ENCODE measurements at places on chromosomes 13 and 19.

DNA sequence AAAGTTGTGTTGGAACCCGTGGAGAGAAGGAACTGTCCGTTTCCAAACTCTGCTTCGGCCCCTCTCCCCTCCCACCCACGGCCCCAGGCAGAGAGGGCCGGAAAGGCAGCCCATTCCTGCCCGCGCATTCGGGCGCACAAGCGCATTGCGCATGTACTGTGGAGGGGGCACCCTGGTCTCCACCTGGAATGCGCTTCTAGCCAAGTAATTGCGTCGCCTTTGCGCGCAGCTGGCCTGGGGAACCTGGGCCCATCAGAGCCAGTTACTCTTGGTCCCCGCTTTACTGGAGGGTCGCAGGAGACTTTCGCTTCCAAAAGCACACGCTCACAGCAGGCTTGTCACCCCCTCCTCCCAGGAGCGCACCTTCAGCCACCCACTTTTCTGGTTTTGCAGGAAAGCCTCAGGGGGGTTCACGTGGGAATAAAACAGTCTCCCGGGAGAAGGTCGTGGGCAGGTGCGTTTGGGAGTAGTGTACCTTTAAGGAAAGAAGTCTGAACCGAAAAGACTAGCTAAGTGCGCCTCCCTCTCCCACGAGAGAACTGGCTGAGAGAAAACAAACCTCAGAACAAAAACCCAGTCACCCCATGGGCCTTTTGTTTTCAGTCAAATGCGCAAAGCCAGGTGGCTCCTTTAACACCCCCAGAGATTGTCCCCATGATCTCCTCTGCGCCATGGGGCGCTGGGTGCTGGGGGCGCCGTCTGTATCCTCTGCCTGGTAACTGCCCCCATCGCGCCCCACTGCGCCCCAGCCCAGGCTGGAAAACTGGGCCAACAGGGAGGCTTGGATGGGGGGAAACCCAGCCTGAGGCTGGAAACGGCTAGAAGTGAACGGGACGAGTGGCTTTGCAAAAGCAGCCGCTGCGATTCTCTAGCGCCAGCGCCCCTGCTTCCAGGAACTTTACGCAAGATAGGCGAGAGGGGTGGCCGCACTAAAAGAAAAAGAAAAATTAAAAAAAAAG, 28.5 kb downstream of the GSX1 start:
- DNase-seq: no peak

GRCh38 chr19:6736917-6737283, 480 bp downstream of the GPR108 start:
- no peak for DNase-seq

DNA sequence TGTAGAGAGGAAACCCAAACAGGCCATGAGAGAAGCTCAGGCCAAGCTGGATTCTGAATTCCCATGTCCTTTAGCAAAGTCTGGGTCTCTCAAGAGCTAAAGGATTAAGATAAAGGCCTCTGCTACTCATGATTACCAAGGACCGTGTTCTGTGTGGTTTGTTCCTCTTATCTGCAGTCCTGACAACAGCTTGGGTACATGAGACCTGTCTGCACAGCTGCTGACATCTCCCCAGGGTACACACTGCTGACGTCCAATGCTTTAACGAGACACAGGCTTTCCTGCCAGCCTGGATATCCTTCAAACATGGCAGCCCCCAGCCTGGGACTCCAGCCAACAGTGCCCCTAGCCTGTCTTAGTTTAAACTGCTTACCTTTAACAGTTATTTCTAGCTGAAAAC, 211.0 kb downstream of the SLC7A1 start:
- DNase-seq: no peak

- DNase-seq: no peak
Observed at GRCh38 chr13:66940113-66940512, 290.0 kb downstream of the PCDH9 start.

DNA sequence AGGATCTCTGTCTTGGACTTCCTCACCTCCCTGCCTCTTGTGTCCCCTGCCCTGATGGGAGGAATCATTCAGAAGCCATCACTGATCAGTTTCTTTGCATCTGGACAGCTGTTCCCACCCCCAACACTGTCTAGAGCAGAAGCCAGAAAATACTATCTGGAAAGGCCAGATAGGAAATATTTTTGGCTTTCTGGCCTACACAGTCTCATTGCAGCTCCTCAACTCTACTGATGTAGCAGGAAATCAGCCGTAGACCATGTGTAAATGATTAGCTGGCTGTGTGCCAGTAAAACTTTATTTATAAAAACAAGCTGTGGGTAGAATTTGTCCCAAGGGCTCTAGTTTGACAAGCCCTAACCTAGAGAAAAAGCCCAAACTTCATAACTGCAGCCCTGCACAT, 5.6 kb downstream of the SIGLEC7 start:
- DNase-seq: no peak

DNA sequence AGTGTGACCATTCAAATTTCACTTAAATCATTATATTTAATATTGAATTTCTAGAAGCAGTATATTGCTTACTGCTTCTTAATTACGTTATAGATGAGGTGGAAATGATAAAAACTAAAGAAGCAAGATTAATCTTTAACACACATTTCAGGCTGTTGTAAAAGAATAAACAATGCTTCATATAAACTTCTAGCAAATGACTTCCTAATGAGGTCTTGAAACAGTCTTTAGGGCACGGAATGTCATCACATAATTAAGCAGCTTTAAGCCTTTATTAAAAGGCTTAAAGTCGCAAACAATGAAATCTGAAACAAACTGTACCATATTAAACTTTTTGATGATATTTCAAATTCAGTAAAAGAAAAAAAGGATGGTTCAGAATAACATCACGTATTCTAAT, 1.9 kb downstream of the SLITRK6 start:
- DNase-seq: no peak

- no peak for DNase-seq
Observed at GRCh38 chr13:52383366-52383765, 22.6 kb downstream of the THSD1 start.

- DNase-seq: no peak
Observed at GRCh38 chr13:39684531-39685137, 29.2 kb downstream of the COG6 start.

DNA sequence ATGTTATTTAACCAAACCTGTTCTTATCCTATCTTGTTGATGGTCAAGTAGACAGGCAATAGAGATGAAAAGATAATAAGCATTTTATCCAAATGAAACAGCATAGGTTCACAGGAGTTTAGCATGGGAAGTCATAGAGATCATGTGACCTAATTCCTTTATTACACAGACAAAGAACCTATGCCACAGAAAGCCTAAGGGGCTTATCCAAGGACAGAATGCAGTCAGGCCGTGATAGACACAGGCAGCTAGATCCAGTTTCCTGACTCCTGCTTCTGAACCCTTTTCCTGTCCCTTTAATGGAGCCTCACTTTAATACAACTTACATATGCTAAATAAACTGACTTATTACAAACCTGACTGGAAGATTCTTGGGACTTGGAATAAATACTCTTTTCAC, 532.1 kb downstream of the IRS2 start:
- no peak for DNase-seq

DNA sequence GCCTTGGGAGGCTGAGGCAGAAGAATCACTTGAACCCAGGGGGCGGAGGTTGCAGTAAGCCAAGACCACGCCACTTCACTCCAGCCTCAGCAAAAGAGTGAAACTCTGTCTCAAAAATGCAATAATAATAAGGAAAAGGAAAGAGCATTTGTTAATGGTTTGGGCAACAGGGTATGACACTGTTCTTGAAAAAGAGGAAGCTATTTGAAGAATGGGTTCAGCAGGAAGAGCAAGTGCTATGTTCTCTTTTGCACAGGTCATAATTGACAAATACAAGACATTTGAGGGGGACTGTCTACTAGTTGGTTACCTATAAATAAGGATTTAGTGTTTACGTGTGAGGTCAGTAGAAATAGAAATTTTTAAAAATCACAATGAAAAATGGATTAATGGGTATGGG, 218.3 kb downstream of the DCT start:
- no peak for DNase-seq

- DNase-seq: no peak
Observed at GRCh38 chr13:36959456-36960116, 39.5 kb upstream of the SMAD9 start.

DNA sequence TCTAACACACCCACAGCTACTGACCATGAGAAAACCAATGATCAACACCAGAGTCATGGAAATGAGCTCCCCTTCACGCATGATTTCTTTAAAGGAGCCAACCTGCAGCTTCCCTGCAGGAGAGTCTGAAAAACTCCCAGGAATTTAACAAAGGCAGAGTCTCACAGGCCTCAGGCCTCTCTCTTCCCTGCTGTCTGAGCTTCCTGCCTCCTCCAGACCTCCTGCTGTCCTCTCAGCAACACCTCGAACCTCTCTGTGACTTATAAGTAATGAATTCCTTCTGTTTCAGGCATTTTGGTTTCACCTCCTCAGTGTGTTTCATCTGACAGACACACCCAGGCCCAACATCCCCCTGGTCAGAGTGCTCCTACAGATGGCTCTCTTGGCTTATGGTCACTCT, 1044.4 kb downstream of the UQCRFS1 start:
- no peak for DNase-seq

GRCh38 chr13:88617176-88617575, 946.0 kb downstream of the SLITRK5 start:
- DNase-seq: no peak

- no peak for DNase-seq
Observed at GRCh38 chr13:110001670-110002275, 215.4 kb upstream of the IRS2 start.

GRCh38 chr19:38734176-38734425, 10.2 kb downstream of the CAPN12 start:
- no peak for DNase-seq

GRCh38 chr19:7469669-7470285, 19.1 kb downstream of the PEX11G start:
- DNase-seq: no peak

DNA sequence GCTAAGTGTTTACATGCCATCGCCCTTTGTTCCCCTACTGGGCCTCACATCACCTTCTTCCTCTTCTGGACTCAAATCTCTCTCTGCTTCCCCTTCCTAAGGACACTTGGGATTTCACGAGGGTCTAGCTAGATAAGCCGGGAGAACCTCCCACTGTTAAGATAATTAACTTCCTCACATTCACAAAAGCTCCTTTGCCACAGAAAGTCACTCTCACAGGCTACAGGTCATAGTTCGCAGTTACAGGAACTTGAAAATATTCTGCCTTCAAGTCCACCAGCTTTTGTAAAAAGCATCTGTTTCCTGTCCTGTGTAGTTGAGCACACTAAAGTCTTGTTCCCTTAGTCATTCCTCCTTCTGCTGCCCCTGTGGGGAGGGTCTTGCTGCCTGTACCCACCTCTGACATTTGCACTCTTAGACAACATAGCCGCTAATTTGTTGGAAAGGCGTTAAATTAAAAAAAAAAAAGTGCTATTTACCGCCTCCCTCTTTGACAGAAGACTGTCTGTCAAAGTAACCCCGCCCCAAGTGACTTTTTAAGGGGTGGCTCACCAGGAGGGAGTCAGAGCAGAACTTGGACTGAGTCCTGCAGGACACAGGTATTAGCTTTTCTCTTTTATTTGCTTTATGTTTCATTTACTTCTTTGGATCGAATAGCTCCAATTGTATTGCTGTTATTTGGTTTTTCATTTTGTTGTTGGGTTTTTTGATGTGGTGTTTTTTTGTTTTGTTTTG, 26.8 kb upstream of the CEACAM21 start:
- peak; percentile 84 for DNase-seq

DNA sequence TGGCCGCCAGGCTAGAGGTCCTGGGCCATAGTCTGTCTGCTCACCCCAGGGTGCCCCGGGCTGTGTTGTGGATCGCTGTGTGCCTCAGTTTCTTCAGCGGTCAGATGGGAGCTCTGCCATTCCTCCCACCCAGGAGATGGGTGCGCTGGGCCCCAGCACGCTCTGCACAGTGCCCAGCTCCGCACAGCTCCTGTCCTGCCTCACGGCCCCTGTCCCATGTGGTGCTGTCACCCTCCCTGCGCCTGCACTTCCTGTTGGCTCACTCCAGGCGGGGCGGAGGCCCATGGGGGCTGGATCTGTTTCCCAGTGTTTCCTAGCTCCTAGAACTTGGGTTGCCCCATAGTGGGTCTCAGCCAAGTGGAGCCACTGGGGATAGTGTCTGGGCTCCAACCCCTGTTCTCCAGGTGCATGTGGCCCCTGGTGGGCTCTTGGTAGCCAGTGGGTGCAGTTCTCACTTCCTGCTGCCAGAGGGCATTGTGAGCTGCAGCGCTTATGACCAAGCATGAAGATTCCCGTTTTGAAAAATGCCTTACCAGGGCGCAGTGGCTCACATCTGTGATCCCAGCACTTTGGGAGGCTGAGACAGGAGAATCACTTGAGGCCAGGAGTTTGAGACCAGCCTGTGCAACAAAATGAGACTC, 69.8 kb downstream of the KDM4B start:
- no peak for DNase-seq

DNA sequence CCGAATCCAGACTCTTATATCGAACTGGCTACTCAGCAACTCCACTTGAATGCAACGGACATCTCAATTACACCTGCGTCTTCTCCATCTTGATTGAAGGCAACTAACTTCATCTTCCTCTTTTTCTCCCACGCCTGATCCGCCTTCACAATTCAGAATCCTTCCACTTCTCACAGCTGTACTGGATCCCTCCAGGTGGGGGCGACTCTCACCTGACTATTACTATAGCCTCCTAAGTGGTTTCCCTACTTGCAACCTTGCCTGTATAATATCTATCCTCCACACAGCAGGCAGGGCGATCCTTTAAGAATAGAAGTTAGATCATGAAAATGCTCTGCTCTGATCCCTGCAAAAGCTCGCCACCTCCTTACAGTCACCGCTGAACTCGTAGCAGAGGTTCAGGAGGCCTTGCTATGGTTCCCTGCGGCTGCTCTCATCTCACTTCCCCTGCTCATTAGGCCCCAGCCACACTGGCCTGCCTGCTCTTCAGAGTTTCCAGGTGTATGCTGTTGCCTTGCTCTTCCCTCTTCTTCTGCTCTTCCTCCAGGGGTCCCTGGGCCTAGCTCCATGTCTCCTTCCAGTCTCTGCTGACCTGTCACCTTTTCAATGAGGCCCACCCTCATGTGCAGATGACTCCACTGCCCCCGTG, 31.9 kb downstream of the RFXAP start:
- peak; percentile 15 for DNase-seq

- no peak for DNase-seq
Observed at GRCh38 chr13:76481738-76482137, 404.5 kb downstream of the KCTD12 start.

DNA sequence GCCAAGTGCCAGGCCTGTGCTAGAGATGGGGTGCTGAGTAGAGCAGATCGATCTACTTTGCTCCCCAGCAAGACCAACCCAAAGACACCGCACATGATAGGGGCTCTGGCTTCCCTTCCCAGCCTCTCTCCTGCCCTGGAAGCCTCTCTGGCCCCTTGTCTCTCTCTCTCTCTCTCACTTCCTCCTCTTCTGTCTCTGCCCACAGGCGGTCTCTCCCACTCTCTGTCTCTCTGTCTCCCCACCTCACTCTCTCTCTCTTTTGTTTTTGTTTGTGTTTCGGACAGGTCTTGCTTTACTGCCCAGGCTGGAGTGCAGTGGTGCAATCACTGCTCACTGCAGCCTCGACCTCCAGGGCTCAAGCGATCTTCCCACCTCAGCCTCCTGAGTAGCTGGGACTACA, 1.3 kb downstream of the SELENOV start:
- no peak for DNase-seq

DNA sequence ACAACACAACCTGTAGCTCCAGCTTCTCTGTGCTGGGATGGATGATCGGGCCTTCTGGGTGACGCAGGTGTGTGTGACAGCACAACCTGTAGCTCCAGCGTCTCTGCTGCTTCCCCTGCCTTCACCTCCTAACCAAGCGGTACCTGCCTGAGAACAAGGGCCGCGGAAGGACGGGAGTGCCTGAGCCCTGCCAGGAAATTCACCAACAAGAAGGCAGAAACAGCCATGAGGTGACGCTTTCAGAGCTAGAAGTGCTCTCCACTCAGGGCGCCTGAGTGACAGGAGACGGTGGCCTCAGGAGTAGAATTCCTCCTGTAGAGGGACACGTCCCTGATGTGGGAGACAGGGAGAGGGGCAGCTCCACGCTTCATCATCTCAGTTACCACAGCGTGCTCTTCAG, 17.4 kb downstream of the ZNF331 start:
- DNase-seq: no peak

Measured in stimulated activated naive CD8-positive, alpha-beta T cell treated with anti-CD3 and anti-CD28 coated beads, Interleukin-15, Interleukin-2, amounts not matched to agents 100 U/mL and 50 U/mL, for 24 hours (primary cell).